Smooth muscle cell of bladder (primary cell): ENCODE measurements at places on chromosomes 4 and X. TPM values are rescaled to one million over a fixed set of nuclear protein-coding genes. Genes with fewer than 3 reads are reported as not detected.

ARSH gene
- not detected in 2 replicates for total RNA-seq

ITIH6 gene
- not detected in 2 replicates for total RNA-seq

SSX7 gene
- not detected in 2 replicates for total RNA-seq

AMMECR1 gene
- total RNA-seq = 7.7 and 11.1 TPM in 2 replicates

CT55 gene
- not detected in 2 replicates for total RNA-seq
